ENCODE measurements at places on chromosomes 7 and 10. TPM values are rescaled to one million over a fixed set of nuclear protein-coding genes. Genes with fewer than 3 reads are reported as not detected.

- DNase-seq = no peak
Observed at GRCh38 chr7:151321341-151321740, 20.3 kb upstream of the NUB1 start.

- DNase-seq = no peak
Observed at GRCh38 chr7:35736725-35737124, 41.8 kb upstream of the HERPUD2 start.

DNA sequence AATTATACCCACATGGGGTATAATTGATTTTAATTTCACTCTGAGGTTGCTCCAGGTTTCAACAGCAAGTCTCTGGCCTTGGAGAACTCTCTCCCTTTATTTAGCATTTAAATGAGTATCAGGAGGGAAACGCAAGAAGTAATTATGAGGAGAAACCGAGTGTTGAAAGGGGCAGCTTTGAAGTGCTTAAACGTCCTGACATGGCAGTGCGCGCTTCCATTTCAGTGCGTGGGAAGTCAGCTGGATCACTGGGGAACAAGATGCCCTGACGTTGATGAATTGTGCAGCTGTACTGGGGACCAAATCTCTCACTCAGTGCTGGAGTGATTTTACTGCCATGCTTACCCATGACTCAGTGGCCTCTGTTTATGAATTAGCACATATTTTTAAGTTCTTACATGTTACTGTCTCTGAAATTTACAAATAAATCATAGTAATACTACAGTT, 106.0 kb upstream of the PRR15 start:
- no peak for DNase-seq

DNA sequence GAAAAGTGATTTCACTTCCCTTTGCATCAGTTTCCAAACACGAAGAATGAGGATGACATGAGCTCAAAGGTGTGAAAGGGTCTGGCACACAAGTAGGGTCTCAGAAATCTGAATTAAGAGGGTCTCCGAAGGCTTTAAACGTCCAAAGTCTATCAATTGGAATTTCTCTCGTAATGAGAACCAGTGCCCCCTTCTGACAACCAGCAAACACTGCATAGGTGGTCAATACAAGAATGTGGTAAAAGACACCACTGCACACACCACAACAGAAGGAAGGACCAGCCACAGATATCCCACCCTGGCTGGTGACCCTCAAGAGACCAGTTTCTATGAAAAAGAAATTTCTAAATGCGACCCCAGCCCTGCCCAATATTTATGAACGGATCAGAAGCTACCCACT, 78.1 kb downstream of the CALN1 start:
- DNase-seq = no peak

DNA sequence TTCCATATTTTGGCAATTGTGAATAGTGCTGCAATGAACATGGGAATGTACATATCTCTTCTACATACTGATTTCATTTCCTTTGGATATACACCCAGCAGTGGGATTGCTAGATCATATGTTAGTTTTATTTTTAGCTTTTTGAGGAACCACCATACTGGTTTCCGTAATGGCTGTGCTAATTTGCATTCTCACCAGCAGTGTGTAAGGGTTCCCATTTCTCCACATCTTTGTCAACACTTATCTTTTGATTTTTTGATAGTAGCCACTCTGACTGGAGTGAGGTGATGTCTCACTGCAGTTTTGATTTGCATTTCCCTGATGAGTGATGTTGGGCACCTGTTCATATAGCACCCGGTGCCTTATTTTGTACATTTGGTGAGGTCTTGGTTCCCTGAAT, 519.6 kb downstream of the REEP3 start:
- no peak for DNase-seq

GRCh38 chr7:107408349-107408748, 61.5 kb upstream of the GPR22 start:
- DNase-seq = no peak

GRCh38 chr10:12414278-12414989, 65.1 kb downstream of the CAMK1D start:
- no peak for DNase-seq

DNA sequence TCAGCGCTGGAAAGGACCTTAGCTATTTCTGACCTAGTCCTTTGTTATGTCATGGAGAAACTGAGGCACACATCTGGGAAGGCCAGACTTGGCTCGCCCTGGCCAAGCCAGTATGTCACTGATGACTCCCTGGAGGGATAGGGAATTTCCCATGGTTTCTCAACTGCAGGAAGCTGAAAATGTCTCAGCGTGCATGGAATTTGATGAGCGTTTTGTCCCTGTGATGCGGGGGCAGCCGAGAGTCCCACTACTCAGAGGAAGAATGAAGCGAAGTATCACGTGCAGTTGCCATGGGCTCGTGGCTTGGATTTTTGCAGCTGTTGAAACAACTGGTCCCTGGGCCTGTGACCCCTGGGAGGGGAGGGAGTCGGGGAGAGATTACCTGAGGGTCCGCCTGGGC, 44.8 kb downstream of the CLIP2 start:
- no peak for DNase-seq

DNA sequence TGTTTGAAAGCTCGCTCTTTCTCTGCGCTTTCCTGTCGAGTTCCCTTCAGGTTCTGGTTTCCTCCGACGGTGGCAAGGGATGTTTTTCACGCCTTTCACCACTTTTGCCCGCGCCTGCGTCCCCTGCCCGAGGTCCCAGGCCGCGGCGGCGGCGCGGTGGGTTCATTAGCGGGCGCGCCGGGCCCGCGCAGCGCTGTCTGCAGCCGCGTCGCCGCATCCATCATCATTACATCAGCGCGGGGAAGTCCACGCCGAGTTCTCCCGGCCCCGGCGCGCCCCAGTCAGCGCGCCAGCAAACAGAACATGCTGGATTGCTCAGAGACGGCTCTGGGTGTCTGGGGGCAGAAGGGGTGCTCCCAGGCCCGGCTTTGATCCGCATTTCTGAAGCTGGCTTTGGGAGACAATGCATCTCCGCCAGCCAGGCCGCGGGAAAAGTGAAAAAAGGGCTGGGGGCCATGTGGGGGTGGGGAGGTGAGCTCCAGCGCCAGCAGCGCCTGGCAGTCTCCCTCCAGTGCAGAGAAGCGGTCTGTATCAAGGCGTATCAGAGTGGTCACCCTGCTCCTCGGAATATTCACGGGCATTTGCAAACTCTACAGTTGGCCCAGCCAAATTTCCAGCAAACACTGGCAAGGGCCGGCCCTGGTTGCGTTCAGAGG, 8.9 kb downstream of the GLI3 start:
- no peak for DNase-seq

GRCh38 chr10:58622246-58622645, 109.6 kb downstream of the BICC1 start:
- no peak for DNase-seq

DNA sequence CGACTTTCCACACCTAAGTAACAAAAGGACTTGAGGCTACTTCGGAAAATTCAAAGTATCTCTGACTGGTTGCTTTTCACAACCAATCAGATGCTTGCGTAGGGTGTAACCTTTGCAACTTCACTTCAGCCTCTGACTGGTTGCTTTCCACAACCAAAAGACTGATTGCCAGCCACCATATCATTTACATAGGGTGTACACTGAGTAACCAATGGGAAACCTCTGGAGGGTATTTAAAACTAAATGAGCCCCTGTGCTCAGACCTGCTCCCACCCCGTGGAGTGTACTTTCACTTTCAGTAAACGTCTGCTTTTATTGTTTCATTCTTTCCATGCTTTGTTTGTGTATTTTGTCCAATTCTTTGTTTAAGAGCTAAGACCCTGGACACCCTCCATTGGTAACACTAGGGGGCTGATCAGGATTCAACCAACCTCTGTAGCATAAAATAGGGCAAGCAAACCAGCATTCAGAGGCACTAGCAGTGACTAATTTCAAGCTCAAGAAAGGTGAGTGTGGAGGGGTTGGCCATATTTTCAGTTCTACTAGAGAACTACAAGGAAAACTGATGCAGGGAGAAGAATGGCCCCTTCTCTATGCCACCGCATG, 390.8 kb downstream of the POM121L12 start:
- no peak for DNase-seq

Gene TAS2R3
- total RNA-seq = not detected

Gene OR9A2
- not detected for total RNA-seq

Gene ADAMTS14
- total RNA-seq = 1.6 TPM

Gene OR2A12
- not detected for total RNA-seq

Gene PON3
- total RNA-seq = not detected
